HEK293T (cell line): ENCODE measurements at places on chromosomes 2 and 18.

- DNase-seq = peak; percentile 84
These were observed 3.4 kb upstream of the SP140L start for GRCh38 chr2:230323385-230324106.

DNA sequence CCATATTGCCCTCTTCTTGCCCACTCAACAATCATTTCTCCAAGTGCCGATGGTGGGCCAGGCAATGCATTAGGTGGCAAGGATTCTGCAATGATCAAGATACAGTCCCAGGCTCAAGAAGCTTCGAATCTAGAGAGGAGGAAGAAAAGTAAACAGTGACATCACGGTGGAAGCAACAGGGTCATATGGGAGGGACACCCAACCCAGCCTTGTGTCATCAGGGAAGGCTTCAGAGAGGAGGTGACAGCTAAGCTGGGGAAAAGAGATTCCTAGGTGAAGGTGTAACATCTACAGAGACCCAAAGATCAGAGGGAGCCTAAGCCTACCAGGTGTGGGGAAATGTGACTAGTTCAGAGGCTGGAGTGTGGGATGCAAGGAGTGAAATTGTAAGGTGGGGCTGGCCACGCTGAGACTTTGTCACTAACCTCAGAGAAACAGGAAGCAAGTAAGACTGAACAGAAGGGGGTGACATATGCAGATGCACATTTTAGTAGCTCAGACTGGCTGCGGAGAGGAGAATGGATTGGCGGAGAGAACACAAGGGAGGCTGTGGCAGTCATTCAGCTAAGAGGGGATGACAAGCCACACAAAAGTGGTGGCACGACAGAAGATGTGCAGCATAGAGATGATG lies 104.9 kb downstream of the ANKRD44 start:
- no peak for DNase-seq

DNA sequence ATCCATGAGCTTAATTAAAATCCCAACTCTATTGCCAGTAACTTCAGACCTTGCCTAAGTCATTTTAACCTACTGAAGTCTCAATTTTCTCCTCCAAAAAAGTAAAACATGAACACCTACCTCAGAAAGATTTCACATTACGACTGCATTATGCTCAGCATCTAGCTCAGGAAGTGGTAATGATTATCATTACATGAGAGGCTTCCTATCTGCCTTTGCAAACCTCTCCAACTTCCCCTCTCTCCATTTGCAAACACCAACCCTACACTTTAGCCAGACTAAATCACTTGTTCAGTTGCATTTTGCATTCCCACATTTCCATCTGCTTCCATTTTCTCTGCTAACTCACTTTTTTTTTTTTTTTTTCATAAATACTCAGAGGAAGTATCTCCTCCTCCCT lies 6.8 kb downstream of the SLC38A11 start:
- no peak for DNase-seq

GRCh38 chr18:30350263-30350662 lies 692.3 kb downstream of the DSC3 start:
- DNase-seq = no peak

DNA sequence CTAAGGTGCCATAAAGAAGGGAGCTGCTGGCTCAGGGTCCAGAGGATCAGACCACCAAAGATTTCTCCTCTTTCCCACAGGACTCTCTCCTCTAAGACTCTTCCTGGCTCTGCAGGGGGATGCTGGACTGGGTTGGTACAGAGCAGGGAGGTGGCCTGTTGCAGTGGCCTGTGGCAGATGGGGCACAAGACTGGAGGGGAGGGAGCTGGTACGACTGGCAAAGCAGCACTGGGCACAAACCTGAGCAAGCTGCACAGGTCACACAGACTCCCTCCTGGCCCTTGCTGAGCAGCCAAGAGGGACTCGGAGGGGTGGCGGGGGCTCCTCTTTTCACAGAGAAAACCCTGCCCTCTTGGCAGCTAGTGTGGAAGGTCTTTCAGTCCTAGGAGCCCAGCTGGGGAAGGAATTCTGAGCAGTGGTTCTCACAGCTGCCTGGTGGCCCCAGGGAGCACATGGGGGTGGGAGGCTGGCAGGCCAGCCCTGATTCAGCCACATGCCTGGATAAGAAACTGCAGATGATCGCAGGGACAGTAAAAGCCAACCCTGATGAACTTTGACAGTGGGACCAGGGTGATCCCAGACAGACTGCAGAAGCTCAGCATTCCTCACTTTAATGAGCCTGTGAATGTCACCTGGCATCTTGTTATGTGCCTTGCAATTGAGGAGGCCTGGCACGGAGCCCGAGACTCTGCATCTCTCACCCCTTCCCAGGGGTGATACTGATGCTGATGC lies 32.5 kb upstream of the ACAA2 start:
- no peak for DNase-seq

GRCh38 chr2:176178038-176178756 lies 10.3 kb upstream of the HOXD1 start:
- DNase-seq = no peak

DNA sequence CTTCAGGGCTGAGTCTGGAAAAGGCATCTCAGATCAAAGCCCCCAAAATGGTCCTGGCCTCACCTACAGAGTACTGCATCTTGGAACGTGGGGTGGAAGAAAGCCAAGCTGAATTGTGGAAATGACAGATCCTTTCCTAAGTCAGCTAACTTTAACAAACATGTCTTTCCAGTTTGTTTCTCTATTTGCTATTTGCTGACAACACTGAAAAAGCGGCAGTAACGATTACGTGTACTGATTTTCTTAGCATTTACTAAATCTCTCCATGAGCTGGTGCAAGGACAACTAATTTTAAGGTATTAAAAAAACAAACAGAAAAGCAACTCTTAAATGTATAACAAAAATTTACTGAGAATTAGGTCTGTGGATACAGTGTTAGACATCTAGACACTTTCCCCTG lies 1.1 kb downstream of the HIBCH start:
- no peak for DNase-seq

DNA sequence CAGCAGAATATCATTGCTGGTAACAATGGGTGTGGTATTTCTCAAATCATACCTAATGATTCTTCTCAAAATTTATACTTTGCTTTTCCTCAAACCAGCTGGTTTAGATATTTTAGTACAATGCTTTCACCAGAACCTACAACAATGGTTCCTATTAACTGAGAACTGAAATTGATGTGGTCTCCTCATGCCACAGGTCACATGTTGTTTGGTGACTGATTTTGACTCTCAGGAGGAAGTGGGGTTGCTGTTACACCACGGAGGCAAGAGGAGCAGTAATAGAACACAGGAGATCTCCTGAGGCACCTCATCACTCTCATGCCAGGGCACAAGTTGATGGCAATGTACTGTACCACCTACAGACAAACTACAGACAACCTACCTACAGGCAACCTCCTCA lies 3.0 kb upstream of the CEP68 start:
- DNase-seq = no peak

- no peak for DNase-seq
These were observed 26.7 kb downstream of the COPS9 start for GRCh38 chr2:240109386-240109785.

- no peak for DNase-seq
These were observed 14.1 kb upstream of the GMPPA start for GRCh38 chr2:219484343-219485200.

DNA sequence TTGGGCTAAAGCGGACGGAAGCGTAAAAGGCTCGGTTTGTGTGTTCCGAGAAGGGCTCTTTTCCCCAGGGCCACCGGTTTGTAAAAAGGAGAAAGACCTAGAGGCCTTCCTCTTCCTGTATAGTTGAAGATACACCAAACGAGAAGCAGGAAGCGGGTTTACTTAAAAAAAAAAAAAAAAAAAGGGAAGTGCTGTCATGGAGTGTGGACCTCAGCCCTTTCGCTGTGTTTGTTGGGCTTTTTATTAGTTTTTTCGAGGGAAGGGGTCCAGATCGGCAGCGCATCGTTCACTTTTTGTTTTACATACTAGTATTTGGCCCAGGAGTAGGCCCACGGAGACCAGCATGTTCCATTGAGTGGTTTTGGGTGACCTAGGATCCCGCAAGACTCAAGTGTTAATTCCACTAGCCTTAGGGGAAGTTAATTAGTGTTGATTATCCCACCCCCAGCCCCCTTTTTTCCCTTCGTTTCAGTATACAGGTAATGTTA lies 676 bp downstream of the ACTR2 start:
- DNase-seq = peak; percentile 13

- no peak for DNase-seq
These were observed 96.3 kb downstream of the C18orf54 start for GRCh38 chr18:54453996-54454395.

GRCh38 chr2:30410217-30410616 lies 36.8 kb upstream of the LCLAT1 start:
- no peak for DNase-seq

- DNase-seq = peak; percentile 66
These were observed 13.4 kb upstream of the CELF4 start for GRCh38 chr18:37578886-37579513.

- no peak for DNase-seq
These were observed 228.1 kb downstream of the RBM43 start for GRCh38 chr2:151033271-151034248.

- DNase-seq = no peak
These were observed 91.5 kb downstream of the MSH2 start for GRCh38 chr2:47494267-47495130.

DNA sequence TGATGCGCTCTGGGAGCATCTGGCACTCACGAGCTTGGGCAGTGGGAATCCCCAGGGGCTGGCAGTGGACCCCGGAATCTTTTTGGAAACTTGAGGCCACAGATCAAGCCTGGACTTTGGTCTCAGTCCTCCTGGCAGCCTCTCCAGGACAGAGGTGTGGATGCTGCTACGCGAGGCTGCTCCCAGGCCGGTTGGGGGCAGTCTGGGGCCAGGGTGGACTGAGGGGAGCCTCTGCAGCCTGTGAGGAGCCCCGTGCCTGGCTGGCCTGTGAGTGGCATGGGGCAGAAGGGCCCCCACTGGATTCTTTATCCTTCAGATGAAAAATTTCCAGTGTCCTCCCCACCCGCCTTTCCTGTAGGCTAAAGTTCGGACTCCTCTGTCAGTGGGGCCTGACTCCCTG lies 12.7 kb upstream of the DES start:
- DNase-seq = no peak
